Stimulated activated CD8-positive, alpha-beta memory T cell treated with anti-CD3 and anti-CD28 coated beads, Interleukin-7, amount 100 ng/mL, for 4 hours (primary cell): ENCODE measurements at places on chromosomes 3 and 15.

DNA sequence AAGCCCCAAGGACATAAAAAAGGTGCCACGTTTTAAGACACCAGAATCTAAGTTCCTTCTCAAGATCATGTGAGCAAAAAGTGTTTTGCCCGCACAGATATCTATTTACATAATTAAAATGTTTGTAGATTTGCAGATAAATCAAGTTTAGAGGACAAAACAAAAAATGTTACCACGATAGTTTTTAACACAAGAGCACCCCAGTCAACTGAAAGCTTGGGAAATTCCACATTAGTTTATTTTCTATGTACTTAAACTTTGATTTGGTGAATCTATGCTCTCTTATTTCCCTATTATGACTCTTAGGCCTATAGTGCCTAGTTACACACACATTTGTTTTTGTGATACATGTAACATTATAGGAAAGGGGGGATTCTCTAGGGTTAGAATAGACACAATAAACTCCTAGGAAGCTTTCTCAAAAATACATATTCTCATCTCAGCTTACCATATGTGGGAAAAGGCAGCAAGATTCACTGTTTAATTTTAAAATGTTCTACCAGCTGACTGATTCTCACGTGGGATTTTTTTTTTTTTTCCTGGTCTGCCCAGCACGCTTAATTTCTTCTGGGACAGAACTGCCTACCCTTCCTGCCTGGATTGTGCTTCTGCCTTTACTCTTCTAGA, 8.4 kb upstream of the LEKR1 start:
- no peak for DNase-seq

DNA sequence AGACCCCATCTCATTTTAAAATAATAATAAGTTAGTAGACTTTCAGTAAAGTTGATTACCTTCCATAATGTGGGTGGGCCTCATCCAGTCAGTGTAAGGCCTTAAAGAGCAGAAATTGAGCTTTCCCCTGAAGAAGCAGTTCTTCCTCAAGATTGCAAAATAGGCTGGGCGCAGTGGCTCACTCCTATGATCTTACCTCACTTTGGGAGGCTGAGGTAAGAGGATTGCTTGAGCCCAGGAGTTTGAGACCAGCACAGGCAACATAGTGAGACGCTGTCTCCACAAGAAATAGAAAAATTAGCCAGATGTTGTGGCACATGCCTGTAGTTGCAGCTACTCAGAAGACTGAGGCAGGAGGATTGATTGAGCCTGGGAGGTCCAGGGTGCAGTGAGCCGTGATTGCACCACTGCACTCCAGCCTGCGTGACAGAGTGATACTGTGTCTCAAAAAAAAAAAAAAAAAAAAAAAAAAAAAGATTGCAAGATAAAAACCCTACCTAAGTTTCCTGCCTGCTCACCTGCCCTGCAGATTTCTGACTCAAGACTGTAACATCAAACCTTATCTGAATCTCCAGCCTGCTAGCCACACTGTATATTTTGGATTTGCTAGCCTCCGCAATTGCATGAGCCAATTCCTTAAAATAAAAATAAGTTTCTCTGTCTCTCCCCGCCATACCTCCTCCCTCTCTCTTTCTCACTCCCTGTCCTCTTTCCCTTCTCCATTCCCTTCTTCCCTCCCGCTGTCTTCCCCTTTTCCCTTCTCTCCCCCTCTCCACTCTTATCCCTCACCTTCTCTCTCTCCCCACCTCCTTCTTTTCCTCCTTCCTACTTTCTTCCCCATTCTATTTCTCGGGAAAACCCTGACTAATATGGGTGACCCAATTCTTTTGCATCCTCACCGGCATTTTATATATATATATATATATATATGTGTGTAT, 16.9 kb downstream of the KLHL18 start:
- no peak for DNase-seq

DNA sequence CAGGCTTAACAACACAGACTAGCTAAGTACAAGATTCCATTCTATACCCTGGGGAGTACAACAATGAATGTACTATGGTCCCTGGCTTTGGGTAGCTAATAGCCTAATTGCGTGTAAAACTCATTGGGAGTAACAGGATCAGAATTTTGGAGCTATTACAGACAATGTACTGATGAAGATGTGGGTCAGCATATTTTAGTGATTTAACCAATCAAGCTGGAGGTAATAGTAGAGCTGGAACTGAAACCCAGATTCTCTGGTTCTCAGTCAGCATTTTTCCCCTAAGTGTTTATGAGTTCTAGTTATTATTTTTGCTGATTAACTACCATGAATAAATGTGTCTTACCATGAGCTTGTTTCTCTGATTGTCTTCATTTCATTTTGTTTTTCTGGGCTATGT, 578.7 kb downstream of the NLGN1 start:
- DNase-seq, result no peak

DNA sequence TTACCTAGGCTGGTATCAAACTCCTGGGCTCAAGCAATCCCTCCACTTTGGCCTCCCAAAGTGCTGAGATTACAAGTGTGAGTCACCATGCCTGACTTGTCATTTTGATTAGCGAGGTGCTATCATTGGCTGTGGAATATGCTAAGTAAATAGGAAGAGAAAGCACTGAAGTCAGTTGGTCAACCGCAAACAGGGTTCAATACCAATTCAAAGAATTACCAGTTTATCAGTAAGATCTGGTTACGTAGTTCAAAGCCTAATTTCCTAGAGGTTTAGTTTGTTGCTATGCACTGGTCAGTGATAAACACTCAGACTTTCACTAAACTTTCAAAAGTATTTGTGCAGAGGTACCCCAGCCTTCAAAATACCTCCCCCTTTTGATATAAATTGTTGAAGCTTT, 29.5 kb downstream of the GLB1 start:
- no peak for DNase-seq

DNA sequence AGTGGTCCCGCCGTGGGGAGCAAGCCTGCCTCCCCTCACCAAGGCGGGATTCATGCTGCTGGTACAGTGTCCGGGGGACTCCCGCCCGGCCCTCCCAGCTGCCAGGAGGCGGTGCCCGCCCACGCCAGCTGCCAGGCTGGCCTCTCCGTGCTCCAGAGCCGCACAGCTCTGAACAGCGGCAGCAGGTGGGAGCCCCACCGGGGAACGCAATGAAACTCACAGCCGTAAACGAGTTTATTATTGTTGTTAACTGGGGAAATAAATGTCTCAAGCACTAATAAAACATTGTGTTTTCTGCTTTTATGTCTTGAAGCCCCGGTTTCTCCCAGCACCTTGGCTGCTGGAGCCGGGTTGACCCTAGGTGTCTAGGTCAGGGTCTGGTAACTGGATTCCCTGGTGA, 317.7 kb upstream of the TLE3 start:
- no peak for DNase-seq

DNA sequence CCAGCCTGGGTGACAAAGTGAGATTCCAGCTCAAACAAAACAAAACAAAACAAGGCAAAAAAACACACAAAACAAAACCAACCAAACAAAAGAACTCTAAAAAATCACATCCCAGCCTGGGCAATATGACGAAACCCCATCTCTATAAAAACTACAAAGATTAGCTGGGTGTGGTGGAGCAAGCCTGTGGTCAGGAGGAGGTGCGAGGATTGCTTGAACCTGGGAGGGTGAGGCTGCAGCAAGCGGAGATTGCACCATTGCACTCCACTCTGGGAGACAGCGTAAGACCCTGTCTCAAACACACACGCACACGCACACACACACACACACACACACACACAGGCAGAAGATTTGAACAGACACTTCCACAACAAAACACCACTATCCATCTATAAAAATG, 99.6 kb downstream of the SHQ1 start:
- no peak for DNase-seq

DNA sequence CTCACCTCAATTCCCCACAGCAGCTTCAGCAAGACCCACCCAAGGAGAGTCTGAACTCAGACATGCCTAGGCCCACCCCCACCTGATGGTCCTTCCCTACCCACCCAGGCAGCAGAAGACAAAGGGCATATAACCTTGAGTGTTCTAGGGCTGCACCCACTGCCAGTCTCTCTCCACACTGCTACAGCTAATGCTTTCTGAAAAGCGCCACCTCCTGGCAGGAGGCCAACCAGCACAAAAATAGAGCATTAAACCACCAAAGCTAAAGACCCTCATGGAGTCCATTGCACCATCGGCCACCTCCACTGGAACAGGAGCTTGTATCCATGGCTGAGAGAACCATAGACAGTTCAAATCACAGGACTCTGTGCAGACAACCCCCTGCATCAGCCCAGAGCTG, 11.3 kb upstream of the RPL39L start:
- peak; percentile 51 for DNase-seq

DNA sequence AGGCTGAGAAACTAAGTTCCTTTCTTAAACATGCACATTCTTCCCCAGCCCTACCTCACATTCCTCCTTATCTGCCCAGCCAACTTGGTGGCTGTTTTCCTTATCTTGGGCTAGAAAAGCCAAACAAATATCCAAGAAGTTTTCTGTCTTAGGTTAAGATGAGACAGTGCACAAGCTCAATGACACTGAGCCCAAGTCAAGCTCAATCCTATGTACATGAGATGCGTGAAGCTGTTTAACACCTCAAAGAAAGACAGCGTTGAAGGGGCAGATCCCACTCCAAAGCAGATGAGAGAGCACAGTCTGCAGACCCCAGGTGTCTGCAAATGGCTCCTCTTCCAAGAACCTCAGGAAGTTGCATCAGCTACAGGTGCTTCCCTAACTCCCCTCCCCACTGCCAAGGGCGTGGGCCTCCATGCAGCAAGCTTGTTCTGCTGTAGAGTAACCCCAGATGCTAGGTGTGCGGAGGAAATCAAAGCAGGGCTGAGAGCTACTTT, 16.6 kb downstream of the LRRC2 start:
- DNase-seq, result no peak

- no peak for DNase-seq
Observed at GRCh38 chr3:30550246-30550645, 56.2 kb upstream of the TGFBR2 start.

DNA sequence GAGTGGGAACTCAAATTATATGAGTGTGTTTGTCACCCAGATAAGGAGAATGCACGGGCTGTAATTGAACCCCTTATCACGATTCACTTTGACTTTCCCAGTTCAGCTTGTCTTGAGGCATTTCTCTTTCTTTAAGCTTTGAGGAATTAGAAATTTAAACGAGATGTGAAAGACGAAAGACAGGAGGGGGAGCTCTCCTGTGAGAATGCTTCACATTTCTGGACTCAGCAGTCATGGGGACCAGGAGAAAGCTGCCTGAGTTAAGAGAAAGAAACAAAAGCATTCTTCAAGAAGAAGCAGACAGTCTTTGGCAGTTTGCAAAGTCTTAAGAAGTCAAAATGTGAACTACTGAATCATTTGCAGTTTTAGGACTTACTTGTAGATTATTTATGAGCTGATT, 205.6 kb downstream of the NECTIN3 start:
- DNase-seq, result no peak

DNA sequence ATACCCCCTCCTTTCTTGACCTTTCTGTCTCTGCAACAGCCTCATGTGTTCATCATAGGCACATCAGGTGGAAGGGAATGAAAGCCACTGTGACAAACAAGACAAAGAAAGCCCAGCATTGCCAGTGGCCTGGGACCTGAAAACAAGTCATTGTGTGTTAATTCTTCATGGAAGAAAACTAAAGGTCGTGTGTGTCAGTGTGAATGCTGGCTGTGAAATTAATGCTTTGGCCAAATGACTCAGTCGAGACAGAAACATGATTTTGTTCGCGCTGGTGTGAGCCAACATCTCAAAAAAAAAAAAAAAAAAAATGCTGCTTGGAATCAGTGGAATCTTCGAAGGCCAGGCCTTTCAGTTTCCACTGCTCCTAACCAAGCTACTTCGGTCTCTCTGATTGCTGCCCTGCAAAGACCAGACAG, 386.5 kb upstream of the PROK2 start:
- DNase-seq, result no peak

DNA sequence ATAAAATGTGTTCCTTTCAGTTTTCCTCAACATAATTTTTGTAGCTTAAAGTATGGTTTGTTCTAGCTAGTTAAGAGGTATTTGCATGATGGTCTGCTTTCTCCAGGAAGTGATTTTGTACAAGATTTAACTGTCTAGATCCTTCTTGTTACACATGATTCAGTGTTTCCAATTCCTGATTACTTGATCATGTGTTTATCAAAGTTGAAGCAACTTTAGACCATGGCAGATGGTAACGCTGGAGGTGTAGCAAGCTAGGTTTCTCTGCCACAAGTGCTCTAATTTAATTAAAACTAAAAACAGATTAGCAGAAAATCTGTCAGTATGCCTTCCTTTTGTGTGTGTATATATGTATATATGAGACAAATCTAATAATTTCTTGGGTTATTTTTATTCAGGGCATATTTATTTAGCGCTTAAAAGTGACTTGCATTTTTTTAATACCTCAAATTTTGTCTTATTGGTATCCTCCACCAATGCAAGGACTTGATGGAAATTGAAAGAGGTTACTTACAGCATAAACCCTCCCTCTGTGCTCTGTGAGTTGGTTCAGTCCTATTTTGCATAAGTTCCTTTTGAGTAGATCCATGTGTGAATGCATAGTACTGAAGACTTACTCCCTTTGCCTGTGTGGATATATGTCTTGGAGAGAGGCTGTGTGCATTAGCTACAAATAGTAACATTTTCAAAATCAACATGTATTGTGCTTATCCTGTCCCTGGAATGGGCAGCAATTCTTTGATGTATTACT, 157.3 kb upstream of the CGNL1 start:
- DNase-seq, result no peak

GRCh38 chr15:50977162-50977561, 68.7 kb downstream of the AP4E1 start:
- DNase-seq, result no peak

DNA sequence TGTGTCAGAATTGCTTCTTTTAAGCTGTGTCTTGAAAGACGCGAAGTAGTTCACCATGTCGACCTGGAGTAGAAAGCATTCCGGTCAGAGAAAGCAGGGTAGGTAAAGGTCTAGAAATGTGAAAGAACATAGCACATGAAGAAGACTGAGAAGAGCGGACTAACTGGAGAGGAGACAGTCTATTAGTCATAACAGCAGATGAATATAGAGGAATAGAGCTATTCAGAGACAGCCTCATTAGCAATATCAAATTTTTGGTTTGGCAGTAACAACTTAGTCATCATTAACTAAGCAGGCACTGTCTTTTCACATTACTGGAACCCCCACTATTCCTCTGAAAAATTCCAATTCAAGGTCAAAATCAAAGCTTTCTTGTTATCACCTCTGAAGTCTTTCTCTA, 678.8 kb downstream of the DIPK2A start:
- no peak for DNase-seq

GRCh38 chr15:97858296-97858695, 102.2 kb upstream of the ARRDC4 start:
- DNase-seq, result no peak

GRCh38 chr3:149004622-149005021, 13.3 kb downstream of the GYG1 start:
- DNase-seq, result no peak

DNA sequence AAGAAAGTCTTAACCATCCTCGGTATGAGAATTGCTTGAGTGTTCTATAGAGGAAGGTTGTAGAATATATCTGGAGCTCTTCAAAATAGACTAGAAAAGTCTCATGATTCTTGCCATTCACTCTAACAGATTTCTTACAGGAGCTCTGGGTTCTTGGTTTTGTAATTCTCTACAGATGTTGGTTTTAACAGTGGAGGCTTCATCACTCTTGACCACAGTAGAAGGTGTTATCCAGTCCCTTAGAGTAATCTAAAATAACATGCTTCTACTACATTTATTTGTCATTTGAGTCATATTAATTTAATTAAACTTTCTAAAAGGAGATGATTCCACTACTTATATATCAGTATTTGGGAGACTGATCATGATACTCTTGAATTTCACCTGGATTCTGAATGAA, 9.7 kb downstream of the GTF2E1 start:
- DNase-seq, result no peak
